Fibroblast of skin of right quadriceps (primary cell): ENCODE measurements at places on chromosomes 4 and X.

GRCh38 chrX:9537781-9538180 lies 72.9 kb downstream of the TBL1X start:
- DNase-seq: no peak

- peak; percentile 68 for DNase-seq
These were observed 261.0 kb downstream of the PDGFC start for GRCh38 chr4:156710365-156711192.

DNA sequence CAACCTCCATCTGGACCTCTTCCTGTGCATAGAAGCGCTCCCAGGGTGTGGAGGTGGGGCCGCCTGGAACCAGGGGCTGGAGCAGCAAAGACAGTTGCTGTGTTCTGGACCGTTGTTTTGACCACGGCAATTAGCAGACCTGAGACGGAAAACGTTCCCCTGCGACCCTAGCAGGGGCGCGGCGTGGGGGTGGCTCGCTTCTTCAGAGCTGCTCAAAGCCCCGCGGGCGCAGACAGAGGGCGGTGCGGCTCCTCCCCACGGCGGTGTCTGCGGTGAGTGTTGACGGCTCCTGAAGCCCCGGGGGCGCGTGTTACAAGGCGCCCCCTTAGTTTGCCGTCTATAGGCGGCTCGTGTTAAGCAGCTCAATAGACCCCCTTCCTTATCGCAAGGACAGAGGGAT lies 79.2 kb downstream of the TRIML1 start:
- no peak for DNase-seq

- no peak for DNase-seq
These were observed 139.9 kb upstream of the GPRIN3 start for GRCh38 chr4:89447543-89447942.

DNA sequence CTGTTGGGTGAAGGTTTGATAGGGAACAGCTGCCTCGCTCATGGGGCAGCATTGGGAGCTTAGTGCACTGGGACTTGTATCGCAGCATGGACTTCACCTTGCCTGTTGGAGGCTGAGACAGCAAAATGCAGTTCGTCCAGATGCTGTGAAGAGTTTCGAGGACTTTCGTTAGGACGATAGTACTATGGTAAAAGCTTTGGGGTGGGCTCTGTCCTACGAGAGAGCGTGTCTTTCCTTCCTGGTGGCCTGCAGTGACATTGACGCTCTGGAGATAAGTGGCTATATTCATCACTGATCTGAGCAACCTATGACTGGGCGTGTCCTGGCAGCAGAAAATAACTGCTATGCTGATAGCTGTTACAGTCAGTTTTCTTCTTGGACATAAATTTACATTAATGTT lies 44.8 kb downstream of the ARHGAP10 start:
- DNase-seq: no peak

- peak; percentile 59 for DNase-seq
These were observed 59.4 kb downstream of the MTHFD2L start for GRCh38 chr4:74217365-74217764.

GRCh38 chr4:79700356-79700755 lies 292.3 kb upstream of the GK2 start:
- no peak for DNase-seq

- no peak for DNase-seq
These were observed 160.3 kb downstream of the OR13H1 start for GRCh38 chrX:131704136-131704695.

- DNase-seq: no peak
These were observed 68.1 kb downstream of the HPF1 start for GRCh38 chr4:169689681-169690080.

- DNase-seq: peak; percentile 51
These were observed 9.9 kb downstream of the ZNF157 start for GRCh38 chrX:47380268-47380667.

- no peak for DNase-seq
These were observed 74.7 kb downstream of the CEP44 start for GRCh38 chr4:174358410-174358809.

GRCh38 chrX:10397349-10397748 lies 223.0 kb downstream of the MID1 start:
- no peak for DNase-seq

DNA sequence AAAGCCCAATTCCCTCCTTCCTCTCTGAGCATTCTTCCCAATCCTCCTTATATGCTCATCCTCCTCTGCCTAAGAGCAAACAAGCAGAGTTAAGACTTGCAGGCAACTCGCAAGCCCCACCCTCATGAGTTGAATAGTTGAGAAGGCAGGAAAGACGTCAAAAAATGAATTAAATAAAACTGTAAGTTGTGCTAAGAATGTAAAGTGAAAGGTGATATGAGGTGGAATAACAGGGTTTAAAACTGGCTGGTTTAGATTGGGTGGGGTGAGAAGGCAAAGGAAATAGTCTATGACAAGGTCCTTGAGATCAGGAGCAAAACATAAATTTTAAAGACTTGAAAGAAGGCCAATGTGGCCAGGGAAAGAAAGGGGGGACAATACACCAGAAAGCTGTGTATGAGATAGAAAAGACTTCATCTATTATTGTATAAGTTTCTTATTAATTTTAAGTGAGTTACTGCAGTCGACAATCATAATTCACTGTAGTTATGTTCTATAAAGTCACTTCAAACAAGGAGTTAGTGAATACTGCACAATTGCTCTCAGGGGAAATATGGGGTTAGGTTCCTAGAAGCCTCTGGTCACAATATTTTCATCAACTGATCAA lies 124.9 kb downstream of the RELL1 start:
- DNase-seq: no peak

DNA sequence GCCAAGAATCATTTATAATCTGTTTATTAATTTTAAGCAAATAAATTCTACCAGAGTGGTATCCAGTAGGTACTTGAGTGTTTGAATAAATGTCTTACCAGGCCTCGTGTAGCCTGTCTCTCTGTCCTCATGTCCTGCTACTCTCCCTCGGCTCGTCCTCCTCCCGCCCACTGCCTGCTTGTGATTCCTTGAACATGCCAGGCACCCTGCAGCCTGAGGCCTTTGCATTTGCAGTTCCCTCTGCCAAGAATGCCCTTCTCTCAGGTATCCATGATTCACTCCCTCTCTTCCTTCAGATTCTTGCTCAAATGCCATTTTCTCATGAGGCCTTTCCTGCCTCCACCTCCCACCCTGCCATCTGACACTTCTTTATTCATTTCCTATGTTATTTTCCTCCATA lies 209.7 kb upstream of the PRPS2 start:
- no peak for DNase-seq

DNA sequence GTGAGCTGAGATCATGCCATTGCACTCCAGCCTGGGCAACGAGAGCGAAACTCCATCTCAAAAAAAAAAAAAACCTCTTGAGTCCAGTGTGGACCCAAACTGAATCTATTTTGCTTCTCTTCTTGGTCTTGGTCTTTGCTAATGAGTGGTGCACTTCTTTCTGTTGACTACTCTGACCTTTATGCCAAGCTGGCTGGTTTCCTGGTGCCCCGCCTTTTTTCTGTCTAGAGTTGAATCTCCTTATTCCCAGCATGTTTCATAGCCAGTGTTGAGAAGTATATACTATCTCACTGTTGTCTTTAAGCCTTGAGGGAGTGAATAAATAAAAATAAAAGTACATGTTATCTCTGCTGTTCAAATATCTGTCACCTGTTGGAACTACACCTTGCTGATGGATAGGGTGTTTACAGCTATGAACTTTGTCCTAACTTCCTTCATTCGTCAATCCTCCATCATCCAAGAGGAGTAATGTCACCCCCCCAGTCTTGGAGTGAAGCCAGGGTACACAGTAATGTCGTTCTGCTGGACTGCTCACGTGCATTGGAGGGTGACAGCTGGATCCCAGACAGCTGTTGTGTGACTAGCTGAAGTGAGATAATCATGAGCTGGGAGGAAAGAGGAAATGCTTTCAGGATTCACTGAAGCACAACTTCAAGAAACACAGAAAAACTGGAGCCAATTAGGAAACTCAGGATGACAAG lies 99.3 kb upstream of the PRKG2 start:
- DNase-seq: peak; percentile 82
